Natural killer cell treated with Interleukin-12 subunit alpha and Interleukin-12 subunit beta and Interleukin-15 and Interleukin-18, amount 100 ng/mL, for 72 hours (primary cell): ENCODE measurements at places on chromosomes 7 and 10. TPM values are rescaled to one million over a fixed set of nuclear protein-coding genes. Genes with fewer than 3 reads are reported as not detected.

DNA sequence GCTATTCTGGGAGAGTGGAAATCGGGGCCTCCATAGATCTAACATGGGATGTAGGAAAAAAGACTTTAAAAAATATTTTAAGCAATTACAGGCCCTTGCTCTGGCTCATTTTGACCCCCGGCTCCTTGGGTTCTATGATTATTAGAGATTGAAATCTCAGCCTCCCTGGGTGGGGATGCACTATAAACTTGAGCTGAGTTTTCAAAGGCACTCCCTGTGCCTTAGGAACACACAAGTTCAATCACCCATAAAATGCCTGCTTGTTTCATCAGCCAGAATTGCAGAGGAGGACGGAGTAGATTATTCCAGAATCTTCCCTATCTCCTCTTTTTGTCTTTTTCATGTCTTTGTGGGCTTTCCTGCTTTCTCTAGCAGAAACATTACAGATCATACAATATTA, 145.4 kb downstream of the CUBN start:
- peaks cover 2% of the 10 kb centered on the region for H3K36me3 ChIP-seq
- no peak overlapping the region for H3K4me3 ChIP-seq
- H3K27me3 ChIP-seq = no peaks in the 10 kb centered on the region
- H3K27ac ChIP-seq = no peak overlapping the region
- no peak for DNase-seq
- H3K4me1 ChIP-seq = no peaks in the 10 kb centered on the region

Gene SCART1
- 3.6 TPM for total RNA-seq

GRCh38 chr10:35165811-35166210, 39.2 kb downstream of the CREM start:
- H3K4me3 ChIP-seq = no peak overlapping the region
- no peak for DNase-seq
- H3K27me3 ChIP-seq = no peaks in the 10 kb centered on the region
- H3K36me3 ChIP-seq = peaks cover 9% of the 10 kb centered on the region
- H3K27ac ChIP-seq = no peak overlapping the region

DNA sequence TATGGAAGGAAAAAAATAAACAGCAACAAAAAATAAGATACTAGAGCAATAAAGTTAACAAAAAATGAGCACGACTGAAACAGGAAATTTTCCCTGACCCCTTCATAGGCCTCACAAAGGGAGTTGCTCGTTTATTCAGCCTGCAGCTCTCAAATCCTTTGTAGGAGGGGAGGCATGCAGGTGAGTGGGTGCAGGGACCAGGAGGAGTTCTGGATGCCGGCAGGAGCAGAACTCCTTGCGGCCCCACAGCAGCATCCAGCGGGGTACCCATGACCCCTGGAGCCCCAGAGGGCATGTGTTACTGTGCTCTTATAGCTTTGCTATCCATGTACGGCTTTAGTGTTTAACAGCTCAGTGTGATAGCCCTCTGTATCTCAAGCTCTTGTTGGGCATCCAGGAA, 5.8 kb downstream of the TAS2R39 start:
- no peak overlapping the region for H3K4me3 ChIP-seq
- H3K36me3 ChIP-seq = no peaks in the 10 kb centered on the region
- H3K27ac ChIP-seq = no peak overlapping the region
- peaks cover 27% of the 10 kb centered on the region for H3K27me3 ChIP-seq

Gene TUBAL3
- not detected for total RNA-seq

Gene EXOC6
- total RNA-seq = 9.7 TPM

DNA sequence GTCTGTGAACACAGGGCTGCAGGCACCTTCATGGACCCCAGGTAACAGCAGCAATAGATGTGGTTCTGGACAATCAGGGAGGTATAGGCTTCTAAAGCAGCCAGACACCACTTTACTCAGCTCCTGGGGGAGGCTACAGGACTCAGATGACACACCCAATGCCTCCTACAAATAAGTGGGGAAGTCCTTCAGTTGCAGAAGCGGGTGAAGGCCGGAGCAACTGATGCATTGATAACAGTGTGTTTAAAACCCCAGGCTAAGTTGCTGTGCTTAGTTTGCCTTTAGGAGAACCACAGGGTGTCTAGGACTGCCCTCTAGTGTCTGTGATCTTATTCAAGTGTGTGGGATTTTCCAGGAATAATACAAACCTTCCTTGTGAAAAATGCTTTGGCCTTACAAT, 5.9 kb upstream of the ITGA8 start:
- H3K4me3 ChIP-seq = no peak overlapping the region
- no peaks in the 10 kb centered on the region for H3K36me3 ChIP-seq
- H3K27ac ChIP-seq = no peak overlapping the region
- DNase-seq = no peak

- peaks cover 7% of the 10 kb centered on the region for H3K4me1 ChIP-seq
- no peaks in the 10 kb centered on the region for H3K27me3 ChIP-seq
- DNase-seq = no peak
- no peak overlapping the region for H3K4me3 ChIP-seq
These were observed 17.5 kb upstream of the CDH23 start for GRCh38 chr10:71379118-71379766.

GRCh38 chr7:104956753-104957450, 57.1 kb upstream of the KMT2E start:
- H3K4me3 ChIP-seq = peak overlapping the region; percentile 84
- peak; percentile 81 for DNase-seq

Gene FRG2B
- not detected for total RNA-seq

Gene RBM20
- total RNA-seq = not detected

Gene HTR5A
- total RNA-seq = not detected

- H3K27ac ChIP-seq = no peak overlapping the region
- peaks cover 21% of the 10 kb centered on the region for H3K4me1 ChIP-seq
- H3K27me3 ChIP-seq = no peaks in the 10 kb centered on the region
- no peak overlapping the region for H3K4me3 ChIP-seq
These were observed 8.4 kb downstream of the C10orf105 start for GRCh38 chr10:71711052-71711623.

DNA sequence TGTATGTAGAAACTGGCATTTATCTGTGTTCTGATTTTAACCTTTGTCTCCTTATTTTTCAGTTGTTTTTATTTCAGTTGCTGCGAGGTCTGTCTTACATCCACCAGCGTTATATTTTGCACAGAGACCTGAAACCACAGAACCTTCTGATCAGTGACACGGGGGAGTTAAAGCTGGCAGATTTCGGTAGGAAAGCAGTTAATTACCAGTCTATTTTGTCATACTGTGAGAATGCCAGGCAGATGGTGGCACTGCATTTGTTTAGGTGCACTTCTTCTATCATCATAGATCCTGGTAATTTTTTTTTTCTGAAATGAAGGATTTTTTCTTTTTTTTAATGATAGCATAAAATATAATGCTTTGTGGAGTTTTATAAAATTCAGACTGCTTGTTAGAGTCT, 321.4 kb downstream of the CDK14 start:
- no peaks in the 10 kb centered on the region for H3K4me1 ChIP-seq
- no peaks in the 10 kb centered on the region for H3K27me3 ChIP-seq
- H3K27ac ChIP-seq = no peak overlapping the region
- H3K36me3 ChIP-seq = no peaks in the 10 kb centered on the region

GRCh38 chr7:69603351-69603750, 5.1 kb downstream of the AUTS2 start:
- H3K4me1 ChIP-seq = peaks cover 9% of the 10 kb centered on the region
- no peak overlapping the region for H3K27ac ChIP-seq
- no peak overlapping the region for H3K4me3 ChIP-seq
- DNase-seq = no peak
- H3K27me3 ChIP-seq = peaks cover 7% of the 10 kb centered on the region

Gene FAM13C
- not detected for total RNA-seq

DNA sequence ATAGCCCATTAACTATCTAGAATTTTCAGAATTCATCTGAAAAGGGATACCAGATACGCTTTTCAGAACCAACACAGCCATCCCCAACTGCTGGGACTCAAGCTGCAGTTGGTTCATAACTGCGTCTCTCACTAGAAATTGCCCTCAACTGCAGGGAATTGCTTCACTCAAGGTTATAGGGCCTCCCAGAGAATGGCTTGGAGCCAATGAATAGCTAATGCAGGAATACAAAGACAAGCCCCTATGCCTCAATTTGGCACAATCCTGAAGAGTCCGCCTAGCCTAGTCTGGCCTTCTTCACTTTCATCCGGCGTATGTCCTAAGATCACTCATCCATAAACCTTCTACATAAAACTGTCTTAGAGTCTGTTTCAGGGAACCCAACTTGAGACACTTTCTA, 164.0 kb downstream of the SKAP2 start:
- H3K4me3 ChIP-seq = no peak overlapping the region
- no peaks in the 10 kb centered on the region for H3K4me1 ChIP-seq
- no peak overlapping the region for H3K27ac ChIP-seq

GRCh38 chr7:120550494-120551048, 277.6 kb downstream of the KCND2 start:
- no peak overlapping the region for H3K27ac ChIP-seq
- no peaks in the 10 kb centered on the region for H3K4me1 ChIP-seq
- H3K4me3 ChIP-seq = no peak overlapping the region
- no peaks in the 10 kb centered on the region for H3K27me3 ChIP-seq

DNA sequence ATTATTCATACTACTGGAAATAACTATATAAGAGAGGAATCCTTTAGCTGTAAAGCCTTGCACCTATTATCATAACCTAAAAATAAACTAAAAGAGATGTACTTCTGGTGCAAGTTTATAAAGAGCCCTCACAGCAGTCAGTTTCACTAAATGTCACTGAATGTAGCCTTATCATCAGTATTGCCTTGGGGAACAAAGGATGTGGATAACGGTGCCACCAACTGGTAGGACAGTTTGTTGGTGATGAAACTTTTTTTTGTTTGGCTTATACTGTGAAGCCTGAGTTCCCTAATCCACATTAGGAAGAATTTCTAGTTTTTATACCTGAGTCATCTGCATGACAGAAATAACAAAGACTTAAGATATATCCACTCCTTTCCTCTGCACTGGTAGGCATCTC, 117.9 kb upstream of the COL1A2 start:
- H3K4me1 ChIP-seq = no peaks in the 10 kb centered on the region
- DNase-seq = no peak
- H3K4me3 ChIP-seq = no peak overlapping the region
- no peaks in the 10 kb centered on the region for H3K36me3 ChIP-seq

- DNase-seq = no peak
- H3K27me3 ChIP-seq = no peaks in the 10 kb centered on the region
- no peaks in the 10 kb centered on the region for H3K4me1 ChIP-seq
These were observed at the start of gene PCDH15 for GRCh38 chr10:54800741-54801421. Gene PCDH15, minus strand, starts transcription at chr10:54801231. Its CDS starts 136,969 bp downstream, at chr10:54664262.

- H3K4me3 ChIP-seq = no peak overlapping the region
- no peaks in the 10 kb centered on the region for H3K36me3 ChIP-seq
- no peaks in the 10 kb centered on the region for H3K4me1 ChIP-seq
These were observed 189.8 kb upstream of the TEX47 start for GRCh38 chr7:88985295-88985694.

Gene PPP1R17
- not detected for total RNA-seq

Gene POLR2J2
- total RNA-seq = 17.7 TPM

Gene LRMDA
- total RNA-seq = 1.8 TPM

- H3K27ac ChIP-seq = no peak overlapping the region
- no peaks in the 10 kb centered on the region for H3K27me3 ChIP-seq
- DNase-seq = no peak
- H3K36me3 ChIP-seq = peaks cover 4% of the 10 kb centered on the region
These were observed 141.0 kb downstream of the FZD1 start for GRCh38 chr7:91405092-91405788.

Gene CCL24
- 1.1 TPM for total RNA-seq

- no peak overlapping the region for H3K27ac ChIP-seq
- no peaks in the 10 kb centered on the region for H3K27me3 ChIP-seq
- no peak overlapping the region for H3K4me3 ChIP-seq
- DNase-seq = no peak
These were observed 97.8 kb downstream of the GALNT17 start for GRCh38 chr7:71229699-71230098.

Gene NXPH1
- total RNA-seq = not detected

DNA sequence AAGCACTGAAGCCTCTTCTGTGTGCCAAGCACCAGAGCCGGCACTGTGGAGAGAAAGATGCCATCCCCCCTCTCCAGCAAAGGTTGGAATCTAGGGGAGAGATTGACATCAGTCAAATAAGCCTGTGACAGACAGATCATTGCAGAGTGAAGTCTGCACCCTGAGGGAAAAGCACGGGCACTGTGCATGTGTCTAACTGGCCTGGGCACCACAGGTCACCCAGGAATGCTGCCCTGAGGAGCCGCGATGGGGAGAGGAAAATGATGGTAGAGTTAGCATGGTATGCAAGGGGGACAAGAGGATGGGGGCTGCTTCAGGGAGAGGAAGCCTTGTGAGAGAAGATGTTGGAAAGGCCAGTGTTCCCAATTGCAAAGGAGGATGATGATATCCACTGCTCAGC, 261.0 kb downstream of the GRID1 start:
- H3K4me3 ChIP-seq = no peak overlapping the region
- no peaks in the 10 kb centered on the region for H3K27me3 ChIP-seq
- DNase-seq = no peak

Gene UCMA
- total RNA-seq = not detected

DNA sequence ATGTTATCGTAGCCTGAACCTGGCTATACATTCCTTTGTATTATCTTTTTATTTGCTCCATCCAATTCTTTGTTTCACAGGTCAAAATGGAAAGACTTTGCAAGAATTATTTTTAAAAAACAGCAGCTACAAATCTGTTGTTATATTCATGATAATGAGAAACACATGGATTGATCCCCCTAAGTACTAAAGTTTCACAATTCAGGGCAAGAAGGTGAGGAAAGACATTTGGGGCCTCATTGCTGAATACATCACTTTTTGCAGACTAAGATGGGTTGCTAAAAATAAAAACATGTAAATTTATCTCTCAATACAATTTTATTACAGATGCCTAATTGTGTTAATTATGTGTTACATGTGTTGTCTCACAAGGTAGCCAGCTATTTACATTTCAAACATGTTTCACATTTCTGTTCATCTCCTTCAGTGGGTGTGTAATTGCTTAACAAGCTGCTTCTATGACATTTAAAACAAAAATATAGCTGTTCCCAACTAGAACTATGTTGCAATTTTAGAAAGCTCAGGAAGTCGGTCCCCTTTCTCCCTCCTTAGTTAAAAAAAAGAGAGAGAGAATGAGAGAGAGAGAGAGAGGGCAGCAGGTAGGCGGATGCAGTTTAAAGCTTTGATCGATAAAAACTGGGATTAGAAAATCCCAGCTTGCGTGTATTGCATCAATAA, 606.3 kb upstream of the FZD8 start:
- no peaks in the 10 kb centered on the region for H3K36me3 ChIP-seq
- DNase-seq = no peak
- no peak overlapping the region for H3K27ac ChIP-seq
